Spinal cord (tissue), 10 donors: ENCODE measurements at places on chromosomes 13 and 19. TPM values are rescaled to one million over a fixed set of nuclear protein-coding genes. Genes with fewer than 3 reads are reported as not detected.

Gene IL12RB1
- total RNA-seq = 0.40 TPM

Gene ZNF536
- total RNA-seq = 31.0 TPM

Gene ZNF99
- total RNA-seq = 0.50 TPM

Gene DCT
- 1.3 TPM for total RNA-seq

Gene TMIGD2
- 0.94 TPM for total RNA-seq

Gene SPRY2
- total RNA-seq = 32.8 TPM

Gene SAE1
- total RNA-seq = 92.7 TPM

Gene AKT2
- 62.8 TPM for total RNA-seq

Gene IL11
- total RNA-seq = 0.22 TPM

Gene TMEM145
- 11.5 TPM for total RNA-seq

Gene TSHZ3
- total RNA-seq = 17.5 TPM

Gene ZBTB7A
- 6.6 TPM for total RNA-seq

Gene SLAIN1
- total RNA-seq = 72.6 TPM

Gene C19orf33
- total RNA-seq = 12.4 TPM
